Myocyte (in vitro differentiated cells): ENCODE measurements at places on chromosomes 7 and 10. TPM values are rescaled to one million over a fixed set of nuclear protein-coding genes. Genes with fewer than 3 reads are reported as not detected.

ENTPD7 gene
- total RNA-seq = 7.8 and 9.3 TPM in 2 replicates

ENTPD1 gene
- total RNA-seq = 0.21 and 1.0 TPM in 2 replicates

CCDC7 gene
- 9.4 and 17.4 TPM in 2 replicates for total RNA-seq

DNA sequence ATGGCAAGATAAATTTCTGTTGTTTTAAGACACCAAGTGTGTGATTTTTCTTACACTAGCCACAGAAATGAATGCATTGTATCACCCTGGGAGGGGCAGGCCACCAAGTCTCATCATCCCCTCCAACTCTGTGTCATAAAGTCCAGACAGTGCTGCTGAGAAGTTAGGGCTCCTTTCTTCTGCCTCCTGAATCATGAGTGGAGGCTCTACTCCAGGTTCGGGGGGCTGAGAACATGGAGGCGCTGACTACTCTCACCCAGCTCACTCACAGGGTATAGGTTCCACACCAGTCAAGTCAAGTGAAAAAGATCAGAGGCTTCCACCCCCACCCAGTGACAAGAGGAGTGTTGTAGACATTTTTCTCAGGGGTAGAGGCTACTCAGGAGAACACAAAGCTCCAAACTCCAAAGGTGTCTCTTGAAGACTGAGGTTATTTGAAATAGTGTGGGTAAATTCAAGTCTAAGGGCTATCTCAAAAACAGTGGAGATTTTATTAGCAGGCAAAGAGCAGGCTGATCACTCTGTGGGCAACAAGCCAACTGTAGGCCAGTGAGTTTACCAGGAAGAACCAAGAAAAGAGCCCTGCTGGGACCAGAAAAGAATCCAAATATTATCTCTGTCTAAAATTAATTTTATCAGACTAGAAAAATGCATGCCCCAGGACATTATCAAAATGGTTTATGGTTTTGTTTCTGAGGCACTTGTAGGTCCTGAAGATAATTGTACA is 118.6 kb upstream of the RET start:
- DNase-seq = peak; percentile 6

GRCh38 chr10:84204122-84204521 is 9.8 kb downstream of the CDHR1 start:
- DNase-seq = no peak

- no peak for DNase-seq
Measured at GRCh38 chr7:124276005-124276622, 243.2 kb upstream of the TMEM229A start.

- DNase-seq = no peak
Measured at GRCh38 chr10:118979661-118980060, 49.9 kb upstream of the NANOS1 start.
